ENCODE measurements at places on chromosomes 13 and 19.

DNA sequence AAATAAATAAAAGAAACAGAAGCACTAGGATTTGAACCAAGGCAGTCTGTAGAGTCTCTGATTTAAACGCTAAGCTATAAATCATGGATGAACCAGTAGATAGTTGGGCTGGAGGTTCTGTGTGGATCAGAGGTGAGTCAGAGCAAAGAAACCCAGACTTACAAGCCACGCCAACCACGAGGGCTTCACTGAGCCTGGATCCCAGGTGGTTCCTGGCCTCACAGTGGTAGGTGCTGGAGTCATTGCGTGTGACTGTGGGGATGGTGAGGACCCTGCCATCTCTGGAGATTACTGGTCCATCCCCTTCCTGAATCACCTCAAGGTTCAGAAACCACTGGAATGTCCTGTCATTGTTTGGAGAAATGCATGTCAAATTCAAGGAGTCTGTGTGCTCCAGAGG lies 19.3 kb upstream of the CEACAM20 start:
- DNase-seq: no peak

- DNase-seq: peak; percentile 36
Measured at GRCh38 chr13:97015661-97016350, 21.5 kb upstream of the OXGR1 start.

DNA sequence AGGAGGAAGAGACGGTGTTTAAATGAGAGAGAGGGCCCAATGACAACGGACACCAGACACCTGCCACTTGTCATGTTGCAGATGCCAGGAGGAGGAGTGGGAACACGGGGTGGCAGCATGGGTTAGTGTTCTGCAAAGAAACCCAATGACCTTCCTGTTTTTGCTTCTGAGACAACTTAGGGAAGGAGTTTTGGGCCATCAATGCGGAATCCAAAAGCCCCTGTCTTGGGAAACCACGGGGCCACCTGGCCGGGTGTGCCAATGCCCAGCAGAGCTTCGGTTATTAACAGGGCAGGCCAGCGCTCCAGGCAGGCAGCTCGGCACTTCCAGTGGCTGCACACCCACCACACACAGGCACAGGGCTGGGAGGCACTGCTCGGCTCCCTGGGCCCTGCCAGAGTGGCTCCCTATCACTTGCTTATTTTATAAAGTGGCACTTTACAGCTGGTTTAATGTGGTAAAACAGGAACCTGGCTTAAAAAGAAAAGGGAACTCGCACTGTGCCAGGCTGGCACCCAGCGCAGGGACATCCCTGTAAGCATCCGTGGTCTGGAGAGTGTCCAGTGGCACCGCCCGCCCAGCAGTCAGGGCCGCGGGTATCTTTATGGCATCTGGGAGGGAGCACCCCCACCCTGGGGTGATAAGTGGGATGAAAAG lies 19.1 kb downstream of the ELL start:
- DNase-seq: no peak

DNA sequence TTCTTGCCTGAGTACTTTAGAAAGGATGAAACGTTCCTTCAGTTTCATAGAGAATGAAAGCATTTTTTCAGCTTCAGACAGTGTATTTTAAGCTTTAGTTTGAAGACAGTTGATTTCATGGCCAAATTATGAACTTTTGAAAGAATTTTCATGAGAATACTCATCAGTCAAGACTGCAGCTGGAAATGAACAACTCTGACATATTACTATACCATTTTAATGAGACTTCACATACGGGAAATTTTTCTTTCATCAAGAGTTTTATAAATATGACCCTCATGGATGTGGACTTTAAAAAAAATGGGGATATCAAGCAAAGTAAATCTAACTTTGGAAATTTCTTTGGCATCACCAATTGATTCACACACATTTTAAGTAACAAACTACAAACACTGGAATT lies 6.4 kb downstream of the LATS2 start:
- DNase-seq: no peak

- DNase-seq: no peak
Measured at GRCh38 chr13:112573710-112574109, 14.2 kb downstream of the TUBGCP3 start.

DNA sequence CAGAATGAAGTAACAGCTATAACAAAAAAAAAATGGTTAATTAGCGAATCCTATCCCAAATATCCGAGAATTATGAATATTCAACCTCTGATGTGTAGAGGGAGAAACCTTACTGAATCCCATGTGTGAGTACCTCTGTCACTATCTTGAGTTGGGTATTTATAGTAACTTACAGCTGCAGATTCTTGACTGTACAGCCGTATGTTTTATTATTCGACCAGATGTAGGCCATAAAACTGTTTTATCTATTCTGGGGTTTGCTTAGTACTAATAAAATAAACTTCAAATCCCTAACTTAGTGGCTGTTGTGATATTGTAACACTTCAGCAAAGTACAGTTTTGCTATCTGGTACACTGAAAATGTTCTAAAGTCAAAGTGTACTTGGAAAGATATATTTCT lies 120.0 kb downstream of the EFNB2 start:
- DNase-seq: no peak

DNA sequence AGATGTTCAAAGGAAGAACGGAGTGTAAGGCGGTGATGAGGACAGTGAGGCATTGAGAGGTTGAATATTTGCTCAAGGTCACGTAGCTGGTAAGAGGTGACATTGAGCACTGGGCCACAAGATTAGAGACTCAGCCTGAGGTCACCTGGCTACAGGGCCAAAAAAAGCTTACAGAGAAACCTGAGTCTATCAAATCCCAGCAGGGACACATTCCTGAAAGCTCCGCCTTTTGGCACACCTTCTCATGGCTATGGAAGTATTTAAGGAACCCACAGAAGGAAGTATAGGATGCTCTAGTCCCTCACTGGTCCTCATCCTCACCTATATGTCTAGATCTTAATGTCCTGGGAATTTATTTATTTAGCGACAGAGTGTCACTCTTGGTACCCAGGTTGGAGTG lies 17.4 kb downstream of the ZNF586 start:
- DNase-seq: no peak

GRCh38 chr13:37429976-37430375 lies 168.6 kb downstream of the POSTN start:
- DNase-seq: no peak

GRCh38 chr13:40442231-40442630 lies 224.2 kb downstream of the FOXO1 start:
- DNase-seq: no peak

GRCh38 chr13:113305208-113305607 lies 8.2 kb downstream of the LAMP1 start:
- no peak for DNase-seq

- no peak for DNase-seq
Measured at GRCh38 chr19:43563816-43564457, 11.4 kb downstream of the XRCC1 start.
